ENCODE measurements at places on chromosomes 4 and X. TPM values are rescaled to one million over a fixed set of nuclear protein-coding genes. Genes with fewer than 3 reads are reported as not detected.

Gene CT45A10
- not detected for polyA plus RNA-seq

Gene PRKG2
- 0.53 TPM for polyA plus RNA-seq

Gene GIMD1
- not detected for polyA plus RNA-seq

Gene NCBP2L
- 0.24 TPM for polyA plus RNA-seq

Gene MAGEA9B
- not detected for polyA plus RNA-seq

Gene BANK1
- polyA plus RNA-seq: 0.74 TPM

Gene IQCM
- not detected for polyA plus RNA-seq

Gene IGBP1
- polyA plus RNA-seq: 59.3 TPM

Gene SPACA5
- polyA plus RNA-seq: not detected

Gene LRP2BP
- polyA plus RNA-seq: 0.59 TPM

Gene GLRB
- not detected for polyA plus RNA-seq

Gene IGFBP7
- polyA plus RNA-seq: not detected

Gene SHROOM4
- polyA plus RNA-seq: not detected

Gene CYBB
- not detected for polyA plus RNA-seq

Gene GYPB
- not detected for polyA plus RNA-seq

Gene CAPN6
- polyA plus RNA-seq: not detected

Gene GABRG1
- not detected for polyA plus RNA-seq

Gene LEF1
- polyA plus RNA-seq: 230 TPM

Gene CLDN34
- not detected for polyA plus RNA-seq

Gene HTR2C
- polyA plus RNA-seq: not detected

Gene RAB39B
- 7.2 TPM for polyA plus RNA-seq

Gene SATL1
- not detected for polyA plus RNA-seq

Gene CXorf49
- polyA plus RNA-seq: not detected

Gene RPS6KA6
- polyA plus RNA-seq: not detected

Gene NDP
- polyA plus RNA-seq: not detected

Gene DACH2
- not detected for polyA plus RNA-seq

Gene SLIT2
- polyA plus RNA-seq: not detected

Gene CLDN22
- not detected for polyA plus RNA-seq

Gene MAGEB1
- polyA plus RNA-seq: not detected

Gene NEXMIF
- not detected for polyA plus RNA-seq

Gene PHOX2B
- not detected for polyA plus RNA-seq

Gene PUDP
- polyA plus RNA-seq: 18.0 TPM

Gene FUNDC2
- polyA plus RNA-seq: 178 TPM

Gene PCSK1N
- 11.1 TPM for polyA plus RNA-seq

Gene MAGED4
- 2.1 TPM for polyA plus RNA-seq

Gene RBMXL3
- not detected for polyA plus RNA-seq

Gene PPP1R2C
- 4.4 TPM for polyA plus RNA-seq

Gene PAGE2
- not detected for polyA plus RNA-seq

Gene TMPRSS11F
- not detected for polyA plus RNA-seq

Gene USP26
- not detected for polyA plus RNA-seq

Gene G6PD
- 10.7 TPM for polyA plus RNA-seq

Gene TLR6
- 1.3 TPM for polyA plus RNA-seq

Gene STPG2
- polyA plus RNA-seq: not detected

Gene DCAF12L2
- polyA plus RNA-seq: not detected

Gene TMEM150C
- polyA plus RNA-seq: 0.17 TPM

Gene KLHL13
- polyA plus RNA-seq: 0.24 TPM

Gene ASMT
- 0.40 TPM for polyA plus RNA-seq
